Stimulated activated CD4-positive, alpha-beta T cell treated with anti-CD3 and anti-CD28 coated beads, Interleukin-2, amount 100 ng/mL, for 48 hours (primary cell): ENCODE measurements at places on chromosomes 12 and 14.

- no peak for DNase-seq
Observed at GRCh38 chr12:53937596-53938325, 870 bp upstream of the HOXC13 start.

DNA sequence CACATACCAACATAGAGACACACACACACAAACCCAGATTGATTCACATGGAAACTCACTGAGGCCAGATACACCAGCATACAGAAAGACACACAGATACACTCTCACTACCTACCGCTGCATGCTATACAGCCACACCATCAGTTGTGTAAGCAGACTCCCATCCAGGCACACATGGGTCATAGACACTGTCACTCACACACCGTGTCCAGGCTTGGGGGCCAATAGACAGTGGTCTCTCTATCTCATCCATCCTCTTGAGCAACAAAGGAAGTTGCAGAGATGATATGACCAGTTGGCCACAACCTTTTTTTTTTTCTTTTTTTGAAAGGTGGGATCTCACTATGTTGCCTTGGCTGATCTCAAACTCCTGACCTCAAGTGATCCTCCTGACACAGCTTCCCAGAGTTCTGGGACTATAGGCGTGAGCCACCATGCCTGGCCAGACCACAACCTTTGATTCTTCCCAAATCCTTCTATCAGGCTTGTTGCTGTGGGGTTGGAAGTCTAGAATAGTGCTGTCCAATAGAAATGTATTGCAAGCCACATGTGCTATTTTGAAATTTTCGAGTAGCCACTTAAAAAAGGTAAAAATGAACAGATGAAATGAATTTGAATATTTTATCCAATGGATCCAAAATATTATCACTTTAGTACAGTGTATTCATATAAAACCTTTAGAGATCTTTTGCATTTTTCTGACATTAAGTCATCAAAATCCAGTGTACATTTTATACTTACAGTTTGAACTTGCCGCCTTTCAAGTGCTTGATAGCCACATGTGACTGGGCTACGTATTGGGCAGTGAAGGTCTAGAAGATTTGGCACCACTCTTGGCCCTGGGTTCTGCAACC lies 7.4 kb downstream of the LRP1-AS start:
- no peak for DNase-seq

- DNase-seq: no peak
Observed at GRCh38 chr12:45674181-45674977, 55.1 kb upstream of the ARID2 start.

DNA sequence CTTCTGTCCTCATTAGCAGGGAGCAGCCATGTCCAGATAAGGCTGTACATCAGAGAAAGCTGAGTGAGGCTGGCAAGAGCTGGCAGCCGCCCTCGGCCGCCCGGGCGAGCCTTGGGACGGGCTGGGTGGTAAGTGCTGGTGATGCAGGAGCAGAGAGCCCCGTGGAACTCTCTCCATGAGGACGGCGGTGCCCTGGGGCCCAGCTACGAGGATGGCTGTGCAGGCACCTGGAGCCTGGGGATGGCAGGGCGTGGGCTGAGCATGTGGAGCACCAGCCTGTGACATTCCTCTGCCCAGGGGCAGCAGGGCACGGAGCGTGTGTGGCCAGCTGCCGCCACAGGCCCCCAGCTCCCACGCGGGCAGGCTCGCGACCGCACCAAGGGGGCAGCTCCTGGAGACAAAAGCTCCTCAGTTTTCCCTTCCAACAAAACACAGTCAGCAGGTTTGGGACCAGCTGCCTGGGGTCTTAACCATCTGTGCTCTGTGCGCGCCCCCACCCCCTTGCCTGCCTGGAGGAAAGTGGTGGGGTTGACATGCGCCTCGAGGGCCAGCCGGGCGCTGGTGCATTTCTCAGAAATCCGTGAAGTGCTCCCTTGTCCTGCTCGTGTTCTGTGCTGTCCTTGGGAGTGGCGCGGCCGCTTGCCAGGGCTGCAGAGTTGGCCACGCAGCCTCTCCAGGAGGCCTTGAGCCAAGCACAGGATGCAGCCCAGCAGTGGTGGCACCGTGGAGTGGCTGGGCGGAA lies 21.4 kb downstream of the PACS2 start:
- DNase-seq: no peak

- DNase-seq: no peak
Observed at GRCh38 chr12:581746-582145, 81.5 kb downstream of the NINJ2 start.

- DNase-seq: peak; percentile 2
Observed at GRCh38 chr14:78519863-78520262, 349.7 kb downstream of the NRXN3 start.

DNA sequence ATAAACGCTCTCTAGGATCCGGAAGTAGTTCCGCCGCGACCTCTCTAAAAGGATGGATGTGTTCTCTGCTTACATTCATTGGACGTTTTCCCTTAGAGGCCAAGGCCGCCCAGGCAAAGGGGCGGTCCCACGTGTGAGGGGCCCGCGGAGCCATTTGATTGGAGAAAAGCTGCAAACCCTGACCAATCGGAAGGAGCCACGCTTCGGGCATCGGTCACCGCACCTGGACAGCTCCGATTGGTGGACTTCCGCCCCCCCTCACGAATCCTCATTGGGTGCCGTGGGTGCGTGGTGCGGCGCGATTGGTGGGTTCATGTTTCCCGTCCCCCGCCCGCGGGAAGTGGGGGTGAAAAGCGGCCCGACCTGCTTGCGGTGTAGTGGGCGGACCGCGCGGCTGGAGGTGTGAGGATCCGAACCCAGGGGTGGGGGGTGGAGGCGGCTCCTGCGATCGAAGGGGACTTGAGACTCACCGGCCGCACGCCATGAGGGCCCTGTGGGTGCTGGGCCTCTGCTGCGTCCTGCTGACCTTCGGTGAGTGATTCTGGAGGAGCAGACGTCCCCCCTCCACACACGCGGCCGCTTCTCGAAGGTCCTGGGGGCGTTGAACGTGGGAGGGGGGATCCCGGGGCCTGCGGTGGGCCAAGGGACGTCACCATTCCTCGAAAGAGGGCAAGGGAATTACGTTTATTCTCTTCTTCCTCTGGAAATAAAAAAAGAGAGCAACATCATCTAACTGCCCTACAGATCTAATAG lies at the start of gene HSP90B1:
HSP90B1 (plus strand) TSS at position 377 of the 753 bp plus-strand sequence; CDS start at position 483, 106 bp downstream.
- peak; percentile 98 for DNase-seq

GRCh38 chr12:65955452-65955851 lies 131.2 kb downstream of the HMGA2 start:
- no peak for DNase-seq

GRCh38 chr14:29684926-29685325 lies 242.7 kb downstream of the PRKD1 start:
- DNase-seq: no peak

- DNase-seq: no peak
Observed at GRCh38 chr12:75660805-75661404, 149.5 kb upstream of the KRR1 start.

- no peak for DNase-seq
Observed at GRCh38 chr12:90013409-90013808, 304.8 kb upstream of the ATP2B1 start.

DNA sequence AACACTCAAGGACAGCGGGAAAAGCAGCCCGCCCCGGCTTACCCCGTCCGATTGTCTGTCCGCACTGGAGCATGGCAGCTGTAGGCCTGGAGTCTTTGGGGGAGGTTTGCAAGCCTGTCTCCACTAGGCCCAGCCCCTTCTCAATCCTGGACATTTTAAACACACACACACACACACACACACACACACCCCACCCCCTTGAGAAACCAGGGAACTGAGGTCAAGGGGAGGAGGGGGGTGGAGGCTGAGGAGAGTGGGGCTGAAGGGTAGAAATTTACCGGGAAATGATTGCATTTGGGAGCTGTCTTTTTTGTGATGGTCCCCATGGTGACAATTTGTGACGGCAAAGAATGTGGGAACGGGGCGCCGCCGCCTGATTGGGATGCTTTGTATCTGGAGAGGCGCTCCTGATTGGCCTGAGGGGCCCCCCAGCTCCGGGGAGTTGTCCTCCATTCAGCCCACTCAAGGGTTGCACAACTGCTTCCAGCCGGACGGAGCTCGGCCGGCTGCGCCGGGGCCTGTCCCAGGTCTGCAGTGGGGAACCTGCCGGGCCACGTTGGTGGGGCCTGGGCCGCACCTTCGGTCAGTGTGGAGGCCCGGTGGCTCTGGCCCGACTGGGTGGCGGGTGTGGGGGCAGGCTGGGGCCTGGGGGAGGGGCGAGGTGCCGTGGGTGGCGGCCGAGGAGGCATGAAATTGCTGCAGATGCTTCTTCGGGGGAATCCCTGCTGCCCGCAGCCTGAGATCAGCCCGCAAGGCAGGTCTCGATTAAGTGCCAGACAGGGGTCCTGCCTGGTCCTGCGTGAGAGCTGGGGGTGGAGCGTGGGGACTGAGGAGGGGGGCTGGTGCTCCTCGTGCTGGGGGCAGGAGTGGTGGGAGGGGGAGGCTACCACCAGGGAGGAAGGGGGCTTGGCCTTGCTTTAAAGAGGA lies at the start of gene FAM181A:
FAM181A (plus strand) TSS at position 472 of the 927 bp plus-strand sequence. CDS start 942 bp downstream, outside the sequence.
- DNase-seq: no peak

- no peak for DNase-seq
Observed at GRCh38 chr14:62062645-62063044, 300.4 kb downstream of the SNAPC1 start.

DNA sequence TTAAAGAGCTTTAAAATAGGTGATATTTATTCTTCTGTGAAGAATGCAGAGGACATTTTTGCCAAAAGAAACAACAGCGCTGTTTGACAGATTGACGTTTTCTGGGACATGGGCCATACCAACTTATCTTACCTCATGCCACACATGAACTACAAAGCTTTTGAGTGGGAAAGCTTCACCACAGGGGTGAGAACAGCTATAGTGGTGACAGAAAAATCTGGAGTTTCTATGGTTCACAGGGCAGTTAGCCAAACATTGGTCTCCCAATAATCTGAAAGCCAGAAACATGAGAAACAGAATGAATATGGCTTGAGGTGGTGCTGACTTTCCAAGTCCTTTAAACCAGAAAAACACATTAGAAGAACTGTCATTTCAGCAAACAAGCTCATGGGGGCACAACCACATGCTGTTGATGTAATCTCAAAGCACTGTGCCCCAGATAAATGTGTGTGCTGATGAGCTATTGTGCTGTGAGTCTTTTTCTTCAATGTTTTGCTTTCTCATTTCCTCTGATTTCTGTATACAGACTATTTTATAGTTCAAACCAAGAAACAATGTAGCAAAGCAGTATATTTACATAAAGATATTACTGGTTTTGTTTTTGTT lies 905.4 kb downstream of the SLC16A7 start:
- no peak for DNase-seq

DNA sequence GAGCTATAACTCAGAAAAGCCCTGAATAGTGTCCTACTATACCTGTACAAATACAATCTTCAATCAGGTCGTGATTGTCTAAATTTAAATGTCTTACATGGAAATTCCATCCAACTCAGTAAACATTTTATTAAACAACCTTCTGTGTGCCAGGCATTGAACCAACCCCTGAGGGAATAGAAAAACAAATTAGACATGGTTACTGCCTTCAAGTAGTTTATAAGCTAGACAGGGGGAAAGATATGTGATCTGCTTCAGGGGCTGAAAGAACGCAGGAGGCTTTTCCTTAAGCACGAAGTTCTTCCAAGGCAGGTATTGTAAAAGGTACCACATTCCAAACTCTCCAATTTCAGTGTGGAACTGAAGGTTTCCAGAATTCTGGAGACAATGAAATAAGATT lies 39.7 kb upstream of the STAB2 start:
- no peak for DNase-seq
